ENCODE measurements at places on chromosomes 1 and 21.

GRCh38 chr1:101460739-101461138, 223.9 kb downstream of the S1PR1 start:
- DNase-seq: no peak

DNA sequence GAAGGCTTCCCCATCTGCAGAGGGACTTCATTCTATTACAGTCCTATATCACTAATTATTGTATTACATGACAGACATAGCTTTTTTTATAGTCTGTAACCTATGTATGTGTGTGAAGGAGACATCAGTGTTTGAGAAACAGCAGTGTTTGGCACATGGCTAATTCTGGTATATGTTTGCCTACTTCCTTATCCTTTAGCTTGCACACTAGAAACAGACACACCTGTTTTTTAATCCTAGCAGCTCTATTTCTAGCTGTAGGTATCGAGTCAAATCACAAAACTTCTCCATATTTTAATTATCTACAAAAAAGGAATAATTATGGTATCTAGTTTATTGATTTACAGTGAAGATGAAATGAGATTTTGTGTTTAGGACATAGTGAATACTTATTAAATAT, 129.4 kb upstream of the CACYBP start:
- DNase-seq: no peak

DNA sequence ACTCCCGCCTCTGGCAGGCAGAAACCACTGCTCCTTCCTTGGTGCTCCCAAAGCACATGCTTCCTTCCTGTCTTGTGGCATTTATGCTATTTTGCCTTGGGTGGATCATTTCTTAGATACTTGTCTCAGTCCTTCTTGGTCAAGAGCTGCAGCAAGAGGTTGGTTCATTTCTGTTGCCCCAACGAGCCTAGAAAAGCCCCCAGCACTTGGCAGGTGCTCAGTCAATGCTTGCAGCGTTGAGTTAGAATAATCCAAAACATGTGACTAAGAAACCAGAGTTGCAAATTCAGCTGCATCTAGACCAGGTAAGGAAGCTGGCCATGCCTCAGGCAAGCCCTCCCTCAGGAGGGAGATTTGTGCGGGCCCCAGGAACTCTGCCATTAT, 42.4 kb upstream of the TENT5C start:
- no peak for DNase-seq

GRCh38 chr1:33468531-33468930, 3.9 kb upstream of the ZSCAN20 start:
- DNase-seq: no peak

GRCh38 chr21:42650441-42651421, 2.7 kb upstream of the PDE9A start:
- DNase-seq: peak; percentile 49

- DNase-seq: no peak
Measured at GRCh38 chr1:53669621-53670191, 69.3 kb downstream of the GLIS1 start.

GRCh38 chr21:15138490-15138889, 73.7 kb upstream of the NRIP1 start:
- DNase-seq: no peak

Measured in H7 (cell line).